ENCODE measurements at places on chromosomes 3 and 15.

DNA sequence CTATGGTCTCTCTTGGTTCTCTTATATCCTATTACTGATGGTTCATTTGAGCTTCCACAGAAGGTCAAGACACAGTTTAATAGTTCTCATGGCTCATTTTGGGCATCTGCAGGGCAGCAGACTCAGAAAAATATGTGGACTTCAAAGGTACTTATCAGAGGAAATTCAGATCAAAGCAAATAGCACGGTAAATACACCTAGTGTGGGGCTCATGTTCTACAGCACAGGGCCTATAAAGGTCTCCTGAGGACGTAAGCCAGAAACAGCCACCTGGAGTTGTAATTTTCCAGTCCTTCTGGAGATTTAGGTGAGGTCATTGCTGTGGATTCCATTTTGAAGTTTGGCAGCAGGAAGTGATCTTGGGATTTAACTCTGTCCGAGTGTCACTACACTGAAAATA is 134.5 kb upstream of the SGO1 start:
- no peak for DNase-seq

DNA sequence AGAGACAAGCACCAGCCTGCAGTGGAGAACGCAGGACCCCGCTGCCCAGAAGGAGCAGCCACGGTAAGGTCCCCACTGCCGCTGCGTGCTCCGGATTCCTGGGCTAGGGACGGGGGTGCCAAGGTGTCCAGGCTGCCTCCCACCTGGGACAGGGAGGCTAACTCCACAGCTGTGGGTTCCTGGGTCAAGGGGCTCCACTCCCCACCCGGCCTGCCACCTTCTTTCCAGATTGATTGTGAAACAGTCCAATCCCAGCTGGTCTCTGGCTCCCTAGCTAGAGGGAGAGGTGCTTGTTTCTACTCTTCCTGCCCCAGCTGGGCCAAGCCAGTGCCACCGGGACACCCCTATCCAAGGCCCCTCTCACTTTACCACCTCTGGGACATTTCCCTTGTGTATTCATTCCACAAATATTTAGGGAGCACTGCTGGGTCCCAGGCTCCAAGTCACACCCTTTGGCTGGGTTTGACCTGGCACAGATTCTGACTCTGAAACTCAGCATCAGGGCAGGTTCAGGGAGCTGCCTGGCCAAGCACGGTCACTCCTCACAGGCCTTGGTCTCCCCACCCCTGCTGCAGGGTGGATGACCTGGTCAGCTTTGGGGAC is 1.9 kb downstream of the PAK6 start:
- no peak for DNase-seq

DNA sequence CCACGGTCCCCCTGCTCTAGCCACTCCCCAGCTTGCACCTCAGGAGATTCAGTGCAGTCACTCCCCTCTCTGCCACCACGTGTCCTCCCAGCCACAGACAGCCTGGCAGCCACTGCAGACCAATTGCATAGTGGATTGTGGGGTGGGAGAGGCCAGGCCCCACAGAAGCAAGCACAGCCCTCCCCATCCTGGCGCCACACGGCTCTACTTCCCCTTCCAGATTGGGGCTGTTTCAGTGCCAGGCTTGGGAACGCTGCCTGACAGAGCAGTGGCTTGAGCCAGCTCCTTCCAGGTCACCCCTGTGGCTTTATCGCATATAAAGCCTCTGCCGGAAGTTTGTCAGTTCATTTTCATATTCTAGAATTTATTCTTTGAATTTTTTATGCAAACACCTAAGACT is 90.7 kb downstream of the TMEM266 start:
- no peak for DNase-seq

GRCh38 chr3:20846066-20846465 is 660.1 kb upstream of the SGO1 start:
- no peak for DNase-seq

GRCh38 chr3:149620291-149621020 is 37.4 kb downstream of the WWTR1 start:
- DNase-seq = peak; percentile 81

DNA sequence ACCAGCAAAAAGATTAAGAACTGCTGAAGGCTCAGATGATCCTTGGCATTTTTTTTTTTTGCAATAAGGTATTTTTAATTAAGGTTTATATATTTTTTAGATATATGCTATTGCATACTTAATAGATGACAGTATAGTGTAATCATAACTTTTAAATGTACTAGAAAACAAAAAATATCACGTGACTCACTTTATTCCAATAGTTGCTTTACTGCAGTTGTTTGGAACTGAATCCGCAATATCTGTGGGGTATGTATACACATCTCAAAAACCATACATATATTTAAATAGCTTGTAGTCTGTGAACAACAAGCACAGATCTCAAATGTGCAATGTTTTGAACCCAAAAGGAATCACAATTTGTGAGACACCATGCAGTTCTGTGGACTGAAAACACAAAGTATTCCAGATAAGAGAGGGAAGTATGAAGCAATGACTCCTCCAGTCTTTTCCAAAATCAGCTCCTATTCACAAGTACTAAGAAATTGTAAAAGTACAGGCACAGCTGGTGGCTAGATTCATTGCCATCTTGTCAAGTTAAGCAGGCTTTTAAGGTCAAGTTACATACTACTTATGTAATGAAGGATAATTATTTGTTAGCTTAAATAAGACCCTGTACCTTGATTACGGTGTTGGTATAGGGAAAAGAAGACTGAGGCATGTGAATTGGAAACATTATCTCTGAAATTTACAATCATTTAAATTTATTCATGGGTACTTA is 331.1 kb downstream of the TBC1D5 start:
- no peak for DNase-seq

DNA sequence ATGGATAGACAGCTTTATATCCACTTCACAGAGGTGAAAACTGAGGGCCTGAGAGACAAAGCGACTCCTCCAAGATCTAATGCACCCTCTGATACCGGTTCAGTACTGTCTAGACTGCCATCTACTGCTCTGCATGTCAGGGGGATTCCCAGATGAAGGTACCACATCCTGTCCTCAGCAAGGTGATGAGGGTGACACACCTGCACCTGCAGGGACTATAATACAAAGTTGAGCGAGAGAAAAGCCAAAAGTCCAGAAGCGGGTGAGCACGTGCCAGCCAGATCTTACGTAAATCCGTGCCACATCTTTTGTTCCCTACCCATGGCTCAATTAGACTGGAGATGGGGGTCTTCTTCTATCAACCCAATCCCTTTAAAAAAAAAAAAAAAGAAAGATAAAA is 32.4 kb upstream of the HES1 start:
- no peak for DNase-seq

DNA sequence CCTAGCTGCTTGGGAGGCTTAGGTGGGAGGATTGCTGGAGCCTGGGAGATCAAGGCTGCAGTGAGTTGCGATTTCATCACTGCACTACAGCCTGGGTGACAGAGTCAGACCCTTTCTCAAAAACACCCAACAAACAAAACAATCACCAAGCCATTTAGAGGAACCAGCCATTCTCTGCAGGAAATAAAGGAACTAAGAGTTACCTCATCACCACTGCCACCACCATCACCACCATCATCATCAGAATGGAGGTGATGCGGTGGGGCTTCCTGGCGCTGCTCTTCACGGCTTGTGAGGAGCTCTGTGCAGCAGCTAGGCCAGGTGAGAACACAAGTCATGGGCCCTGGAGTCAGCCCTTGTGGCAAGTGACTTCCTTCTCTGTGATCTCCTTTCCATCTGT is 37.7 kb upstream of the KLHL25 start:
- DNase-seq = no peak

- no peak for DNase-seq
Measured at GRCh38 chr3:188217011-188217463, 63.1 kb downstream of the LPP start.

DNA sequence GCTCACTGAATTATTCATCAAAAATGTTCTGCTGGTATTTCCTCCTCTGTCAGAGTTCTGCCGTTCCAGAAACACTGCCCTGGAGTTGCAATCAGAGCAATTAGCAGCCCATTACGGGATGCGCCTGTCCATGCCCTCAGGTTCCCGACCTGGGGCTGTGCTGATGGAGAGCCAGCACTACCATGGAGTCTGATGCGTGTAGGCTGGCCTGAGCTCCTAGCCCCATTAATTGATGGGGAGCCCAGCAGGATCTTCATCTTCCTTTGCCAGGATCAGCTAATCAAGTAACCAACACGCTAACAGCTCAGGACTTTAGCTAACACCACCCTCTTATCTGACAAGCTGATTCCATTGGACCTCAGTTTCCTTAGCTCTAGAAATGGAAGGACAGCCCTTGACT is 164.2 kb downstream of the ABHD5 start:
- DNase-seq = no peak

GRCh38 chr15:69790632-69791031 is 307.1 kb downstream of the TLE3 start:
- no peak for DNase-seq

GRCh38 chr3:78875851-78876250 is 891.9 kb downstream of the ROBO1 start:
- peak; percentile 14 for DNase-seq

- DNase-seq = no peak
Measured at GRCh38 chr15:79092382-79092781, 1.8 kb upstream of the RASGRF1 start.

GRCh38 chr3:58693940-58694850 is 27.6 kb upstream of the FAM3D start:
- DNase-seq = no peak

DNA sequence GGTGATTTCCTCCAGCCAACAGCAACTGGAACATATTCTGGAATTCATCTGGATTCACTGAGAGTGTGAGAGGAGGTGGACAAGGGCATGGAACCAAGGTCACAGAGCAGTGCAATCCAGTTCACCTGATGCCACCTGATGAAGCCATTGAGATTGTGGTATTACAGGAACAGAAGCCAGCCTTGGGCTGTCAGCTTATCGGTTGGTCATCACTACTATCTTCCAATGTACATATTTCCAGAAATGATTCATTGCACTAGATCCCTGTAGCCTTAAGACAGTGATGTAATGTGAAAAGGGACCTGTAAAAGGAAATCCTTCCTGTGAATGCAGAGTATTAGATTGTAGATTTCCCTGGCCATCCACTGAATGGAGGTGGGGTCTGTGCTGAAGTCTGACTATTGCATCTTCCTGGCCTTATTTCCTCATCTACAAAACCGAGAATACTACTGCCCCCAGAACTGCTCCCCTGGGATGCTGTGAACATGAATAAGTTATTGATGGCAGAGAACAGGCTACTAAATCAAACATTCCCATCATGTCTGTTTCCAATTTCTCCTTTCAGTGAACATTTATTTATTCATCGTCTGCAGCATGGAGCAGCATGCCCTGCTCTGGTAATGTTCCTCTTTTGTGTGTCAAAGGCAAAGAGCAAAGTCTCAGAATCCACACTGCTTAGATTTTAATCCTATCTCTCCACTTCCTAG is 47.4 kb upstream of the TPM1 start:
- no peak for DNase-seq

GRCh38 chr15:57003418-57003817 is 85.0 kb downstream of the TCF12 start:
- peak; percentile 64 for DNase-seq

DNA sequence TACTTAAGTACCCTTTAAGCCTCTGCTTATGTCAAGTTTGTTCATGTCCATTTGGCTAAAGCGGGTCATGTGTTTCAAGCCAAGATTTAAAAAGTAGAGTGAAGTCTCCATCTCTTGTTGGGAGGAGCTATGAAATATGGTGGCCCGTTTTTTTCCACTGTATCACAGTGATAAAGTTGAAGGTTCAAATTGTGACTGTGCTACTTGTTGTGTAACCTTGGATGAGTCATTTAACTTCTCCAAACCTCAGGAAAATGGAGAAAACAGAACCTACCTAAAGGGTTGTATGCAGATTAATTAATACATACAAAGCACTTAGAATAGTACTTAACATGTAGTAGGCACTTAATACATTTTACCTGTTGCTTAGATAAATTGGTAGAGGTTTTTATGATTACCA is 43.4 kb downstream of the SNAPC5 start:
- no peak for DNase-seq

DNA sequence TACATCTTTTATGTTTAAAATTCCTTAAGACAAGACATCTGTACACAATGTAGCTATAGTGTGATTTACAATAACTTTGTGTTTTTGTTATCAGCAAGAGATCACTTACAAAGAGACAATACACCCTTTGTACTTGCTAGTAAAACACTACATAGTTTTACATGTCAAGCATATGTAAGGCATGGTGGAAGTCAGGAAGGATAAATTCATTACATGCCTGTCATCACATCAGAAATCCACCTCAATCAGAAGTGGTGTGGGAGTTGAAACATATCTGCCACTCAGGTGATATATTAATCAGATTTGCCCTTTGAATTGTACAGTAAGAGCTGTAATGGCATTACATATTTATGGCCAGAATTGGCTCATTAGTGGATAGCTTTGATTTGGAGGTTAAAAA is 95.5 kb downstream of the MBNL1 start:
- no peak for DNase-seq
